ENCODE measurements at places on chromosomes 1 and 21.

DNA sequence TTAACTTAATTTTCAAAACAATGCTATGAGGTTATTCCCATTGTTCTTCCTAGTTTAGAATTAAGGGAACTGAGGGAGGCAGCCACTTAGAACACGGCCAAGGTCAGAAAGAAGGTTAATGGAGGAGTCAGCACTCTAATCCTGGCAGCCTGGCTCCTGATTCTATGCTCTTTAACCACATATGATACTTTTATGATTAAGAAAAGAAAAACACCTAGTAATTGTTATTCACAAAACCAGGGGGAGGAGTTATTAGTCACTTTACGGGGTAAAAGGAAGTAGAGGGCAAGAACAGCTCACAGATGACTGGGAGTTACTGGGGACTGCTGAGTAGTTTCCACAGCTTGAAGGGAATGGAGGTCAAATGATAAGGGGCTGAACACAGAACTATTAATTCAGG, 38.6 kb downstream of the GADD45A start:
- DNase-seq, result no peak

DNA sequence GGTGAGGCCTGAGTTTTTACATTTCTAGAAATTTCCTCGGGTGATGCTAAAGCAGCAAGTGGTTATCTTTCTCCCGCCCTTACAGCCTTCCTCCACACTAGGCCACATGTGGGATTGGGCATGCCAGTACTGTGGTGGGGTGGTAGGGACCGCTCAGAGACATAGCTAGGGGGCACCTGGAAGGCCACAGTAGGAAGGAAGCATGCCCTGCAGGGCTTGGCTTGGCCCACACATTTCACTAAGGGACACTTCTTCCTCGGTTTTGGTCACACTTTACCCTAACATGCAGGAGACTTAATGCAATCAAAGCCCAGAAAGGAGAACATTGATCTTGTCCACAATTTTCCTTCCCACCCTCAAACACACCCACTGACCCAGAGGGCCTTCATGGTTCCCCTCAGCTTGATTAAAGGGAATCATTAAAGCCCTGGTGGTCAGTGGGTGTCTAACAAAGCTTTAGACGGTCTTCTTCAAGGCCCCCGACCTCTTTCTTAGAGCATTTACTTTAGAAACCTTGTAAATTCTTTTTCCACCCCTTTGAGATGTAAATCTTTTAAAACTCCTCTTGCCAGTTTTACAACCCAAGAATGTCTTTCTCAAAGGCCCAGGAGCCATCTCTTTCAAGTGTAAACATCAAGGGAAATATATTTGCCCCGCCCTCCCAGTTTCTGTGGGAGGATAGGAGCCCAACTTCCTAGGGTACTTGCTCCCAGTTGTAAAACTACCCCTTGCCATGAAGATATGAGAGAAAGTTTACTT, 246.4 kb upstream of the PTBP2 start:
- no peak for DNase-seq

DNA sequence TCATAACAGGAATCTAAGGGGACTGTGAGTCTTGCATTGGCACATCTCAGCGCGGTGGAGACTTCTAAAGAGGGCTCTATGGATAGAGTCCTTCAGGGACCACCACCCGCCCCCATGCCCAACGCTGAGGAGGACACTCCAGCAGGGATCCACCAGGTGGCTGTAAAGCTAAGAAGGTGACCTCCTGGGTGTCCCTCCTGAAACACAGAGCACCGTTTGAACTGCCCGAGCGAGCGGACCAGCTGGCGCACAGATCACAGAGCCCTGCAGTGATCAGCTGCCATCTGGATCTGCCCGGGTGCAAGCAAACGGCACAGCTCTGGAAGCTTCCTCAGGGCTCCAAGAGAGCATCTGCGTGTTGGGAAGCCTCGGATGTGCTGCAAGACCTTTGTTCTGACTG, 51.3 kb upstream of the LYST start:
- no peak for DNase-seq

DNA sequence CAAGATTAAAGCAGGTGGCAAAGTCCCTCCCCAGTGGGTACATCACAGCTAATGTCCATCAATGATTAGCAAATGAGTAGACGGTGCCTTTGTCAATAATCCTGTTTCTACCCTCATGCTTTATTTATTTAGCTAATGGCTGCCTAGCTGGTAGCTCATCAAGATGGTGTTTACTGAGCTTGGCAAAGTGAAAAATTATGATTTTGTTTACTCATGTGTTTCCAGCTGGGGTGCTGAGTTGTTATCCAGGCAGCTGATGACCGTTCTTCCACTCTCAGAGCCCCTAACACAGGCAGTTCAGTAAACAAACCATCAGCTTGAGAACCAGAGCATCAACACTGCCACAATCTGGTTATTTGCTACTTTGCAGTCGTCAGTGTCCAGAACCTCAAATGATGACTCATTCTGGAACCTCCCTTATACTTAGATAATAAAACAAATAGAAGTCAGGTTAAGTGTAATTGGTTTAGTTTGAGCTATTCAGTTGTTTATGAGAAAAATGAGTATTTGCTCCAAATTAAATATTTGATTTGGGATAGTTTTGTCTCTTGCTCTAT, 163.9 kb downstream of the ST6GALNAC5 start:
- DNase-seq, result no peak

- no peak for DNase-seq
Observed at GRCh38 chr1:186643614-186644013, 36.6 kb downstream of the PTGS2 start.

GRCh38 chr1:207342332-207342731, 20.9 kb downstream of the CD55 start:
- no peak for DNase-seq

- peak; percentile 83 for DNase-seq
Observed at GRCh38 chr1:26853156-26853555, 9.8 kb upstream of the SFN start.

GRCh38 chr1:8889925-8890785, 11.7 kb upstream of the ENO1 start:
- no peak for DNase-seq

- DNase-seq, result no peak
Observed at GRCh38 chr21:25818121-25818520, 83.3 kb downstream of the GABPA start.
